ENCODE measurements at places on chromosomes 5 and 9.

DNA sequence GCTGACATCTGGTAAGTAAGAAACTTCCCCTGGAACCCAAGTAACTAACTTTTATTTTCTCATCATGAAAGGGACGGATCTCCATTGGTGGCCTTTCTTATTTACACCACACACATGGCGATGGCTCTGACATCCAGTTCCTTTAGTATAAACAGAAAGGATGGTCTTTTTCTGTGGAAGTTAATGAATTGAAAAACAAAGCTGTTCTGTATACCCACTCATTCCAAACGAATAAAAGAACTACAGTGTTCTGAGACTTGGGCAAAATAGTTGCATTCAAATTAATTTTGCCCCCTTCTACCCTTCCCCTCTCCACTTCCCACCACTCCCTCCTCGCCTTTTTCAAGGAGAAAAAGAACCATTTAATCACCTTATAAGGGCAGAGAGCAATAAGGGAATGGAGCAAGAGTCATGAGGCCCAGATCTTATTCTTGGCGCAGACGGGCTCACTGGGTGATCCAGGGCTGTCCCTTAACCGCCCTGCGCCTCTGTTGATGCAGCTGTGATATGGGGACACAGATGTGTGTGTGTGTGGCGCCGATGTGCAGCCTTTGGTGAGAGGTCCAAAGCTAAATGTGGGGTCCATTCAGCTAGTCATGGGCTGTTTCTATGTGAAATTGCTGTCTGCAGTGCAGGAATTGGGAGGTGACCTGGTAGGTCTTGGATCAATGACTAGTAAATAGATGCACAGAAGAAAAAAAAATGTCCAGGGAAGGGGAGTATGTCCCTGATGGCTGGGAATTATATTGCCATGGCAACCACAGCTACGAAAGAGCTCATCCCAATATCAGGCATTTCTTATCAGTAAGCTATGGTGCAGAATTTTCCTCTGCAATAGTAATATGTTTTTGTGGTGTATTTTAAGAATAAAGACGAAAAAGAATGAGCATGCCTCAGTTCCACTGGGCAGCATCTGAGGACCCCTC, 141.5 kb upstream of the ERCC6L2 start:
- no peak for DNase-seq

GRCh38 chr5:95713960-95714710, 17.0 kb upstream of the RHOBTB3 start:
- no peak for DNase-seq

DNA sequence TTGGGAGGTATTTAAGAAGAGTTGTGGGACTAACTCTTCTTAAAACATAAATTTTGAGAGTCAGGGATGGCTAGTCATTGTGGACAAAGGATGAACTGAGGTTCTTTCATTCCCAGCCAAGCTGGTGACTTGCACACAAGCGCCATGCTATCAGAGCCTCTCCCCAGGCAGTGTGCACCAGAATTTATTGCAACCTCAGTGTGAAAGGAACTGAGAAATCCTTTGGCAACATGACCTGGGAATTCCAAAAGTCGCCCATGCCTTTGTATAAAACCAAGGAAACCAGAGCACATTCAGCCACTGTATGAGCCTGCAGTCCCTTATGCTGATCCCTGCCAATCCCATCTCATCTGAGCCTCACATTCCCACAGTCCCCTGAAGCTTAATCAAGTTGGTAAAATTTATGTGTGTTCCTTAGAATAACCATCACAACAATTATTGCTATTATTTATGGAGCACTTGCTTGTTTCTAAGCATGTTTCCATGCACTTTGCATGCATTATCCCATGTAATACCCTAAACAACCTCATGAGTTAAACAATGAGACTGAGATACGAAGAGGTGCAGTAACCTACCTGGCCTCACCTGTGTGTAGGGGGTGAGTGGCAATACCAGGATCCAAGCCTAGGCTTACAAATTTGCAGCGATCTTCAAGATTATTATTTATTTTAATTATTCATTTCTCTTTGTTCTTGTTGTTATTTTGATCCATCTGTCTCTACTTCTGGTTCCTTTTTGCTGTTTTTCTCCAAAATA, 116.4 kb downstream of the NTRK2 start:
- DNase-seq, result no peak

DNA sequence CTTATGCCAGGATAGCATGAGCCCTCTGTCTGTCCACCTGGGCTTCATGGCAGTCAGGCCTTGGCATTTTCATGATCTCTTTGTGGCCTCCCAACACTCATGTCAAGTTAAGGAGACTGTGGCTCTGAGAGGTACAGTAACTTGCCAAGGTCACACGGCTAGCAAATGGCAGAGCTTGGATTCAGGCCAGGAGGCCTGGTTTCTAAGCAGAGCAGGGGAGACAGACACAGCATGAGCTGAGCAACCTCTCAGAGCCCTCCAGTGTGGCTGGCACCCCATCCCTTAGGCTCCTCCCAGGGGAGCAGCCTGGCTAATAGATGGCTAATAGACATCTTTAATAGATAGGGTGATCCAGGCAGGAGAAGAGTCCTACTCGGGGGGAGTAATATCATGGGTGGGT, 4.1 kb downstream of the SYNPO start:
- DNase-seq, result no peak

DNA sequence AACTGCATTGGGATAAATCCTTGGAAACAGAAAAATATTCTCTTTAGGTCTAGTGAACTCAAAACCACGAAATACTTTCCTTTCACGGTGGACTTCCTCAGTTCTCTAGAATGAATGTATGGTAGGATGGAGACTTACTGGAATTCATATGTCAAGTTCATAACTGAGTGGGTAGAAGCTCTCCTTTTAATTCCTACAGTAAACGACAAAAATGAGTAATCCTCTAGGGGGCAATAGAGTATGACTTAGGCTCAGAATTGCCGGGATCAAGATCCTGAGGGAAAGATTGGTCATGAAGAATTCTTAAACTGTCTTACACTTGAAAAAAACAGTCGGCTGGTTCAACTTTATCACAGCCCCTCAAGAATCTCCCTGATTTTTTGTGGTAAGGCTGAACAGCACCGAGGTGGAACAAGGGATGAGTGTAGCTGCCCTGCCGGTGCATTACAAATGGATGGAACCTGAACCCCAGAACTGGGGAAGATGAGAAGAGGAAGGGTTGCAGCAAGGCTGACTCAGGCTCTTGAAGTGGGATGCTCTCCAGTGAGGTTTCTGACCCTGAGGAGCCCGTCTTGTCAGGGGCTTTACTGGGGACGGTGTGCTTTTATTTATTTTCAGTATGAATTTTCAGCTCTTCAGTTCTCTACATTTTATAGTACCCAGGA, 14.0 kb upstream of the LOX start:
- peak; percentile 59 for DNase-seq

GRCh38 chr5:124021066-124021641, 509.2 kb downstream of the CSNK1G3 start:
- DNase-seq, result no peak

GRCh38 chr5:54673523-54674225, 156.1 kb downstream of the SNX18 start:
- DNase-seq, result no peak

- no peak for DNase-seq
These were observed 163.6 kb upstream of the SMIM23 start for GRCh38 chr5:171622010-171622409.

DNA sequence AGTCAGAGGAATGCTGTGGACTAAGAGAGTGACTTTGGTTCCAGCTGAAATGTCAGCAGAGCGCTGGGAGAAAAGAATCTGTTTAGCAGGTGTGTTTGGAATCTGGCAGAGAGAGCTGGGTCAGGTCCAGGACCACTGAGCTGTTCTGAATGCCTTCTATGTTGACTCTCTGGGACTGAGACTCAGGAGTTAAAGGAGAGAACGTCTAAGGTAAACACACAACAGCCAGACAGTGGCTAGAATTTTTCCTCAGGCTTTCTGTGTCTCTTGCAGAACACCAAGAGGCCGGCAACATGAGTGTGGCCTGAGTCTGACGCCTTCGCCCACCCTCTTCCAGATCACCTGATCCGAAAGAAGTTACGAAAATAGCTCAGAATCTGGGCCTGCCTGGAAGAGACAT, 107.2 kb upstream of the ZNF462 start:
- DNase-seq, result no peak

- DNase-seq, result no peak
These were observed 84.4 kb downstream of the COL23A1 start for GRCh38 chr5:178505639-178506407.

- DNase-seq, result peak; percentile 90
These were observed 143.9 kb upstream of the MOCS2 start for GRCh38 chr5:53253421-53253871.

- DNase-seq, result no peak
These were observed 865.0 kb downstream of the PTPRD start for GRCh38 chr9:9747787-9748186.

- no peak for DNase-seq
These were observed 113.4 kb upstream of the HMHB1 start for GRCh38 chr5:143698574-143698973.

GRCh38 chr5:117095346-117096332, 521.0 kb upstream of the SEMA6A start:
- no peak for DNase-seq

DNA sequence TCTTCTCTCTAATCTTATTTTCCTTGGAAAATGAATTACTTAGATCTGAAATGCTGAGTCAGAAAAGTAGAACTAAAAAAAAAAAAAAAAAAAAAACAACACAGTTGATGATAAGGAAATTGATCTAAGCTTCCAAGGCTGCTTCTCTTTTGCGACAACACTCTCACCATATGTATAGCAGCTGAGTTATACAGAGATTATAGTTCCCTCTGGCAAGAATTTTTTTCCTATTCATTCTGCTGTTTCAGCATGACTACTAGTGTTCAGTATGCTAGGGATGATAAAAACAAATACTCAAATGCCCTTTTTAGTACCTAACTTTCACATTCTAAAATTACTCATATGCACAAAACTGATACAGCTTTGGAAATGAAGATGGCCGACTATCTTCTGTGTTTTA, 267.3 kb downstream of the MLLT3 start:
- DNase-seq, result peak; percentile 49

- no peak for DNase-seq
These were observed 235.9 kb upstream of the FAM174A start for GRCh38 chr5:100299261-100299660.

DNA sequence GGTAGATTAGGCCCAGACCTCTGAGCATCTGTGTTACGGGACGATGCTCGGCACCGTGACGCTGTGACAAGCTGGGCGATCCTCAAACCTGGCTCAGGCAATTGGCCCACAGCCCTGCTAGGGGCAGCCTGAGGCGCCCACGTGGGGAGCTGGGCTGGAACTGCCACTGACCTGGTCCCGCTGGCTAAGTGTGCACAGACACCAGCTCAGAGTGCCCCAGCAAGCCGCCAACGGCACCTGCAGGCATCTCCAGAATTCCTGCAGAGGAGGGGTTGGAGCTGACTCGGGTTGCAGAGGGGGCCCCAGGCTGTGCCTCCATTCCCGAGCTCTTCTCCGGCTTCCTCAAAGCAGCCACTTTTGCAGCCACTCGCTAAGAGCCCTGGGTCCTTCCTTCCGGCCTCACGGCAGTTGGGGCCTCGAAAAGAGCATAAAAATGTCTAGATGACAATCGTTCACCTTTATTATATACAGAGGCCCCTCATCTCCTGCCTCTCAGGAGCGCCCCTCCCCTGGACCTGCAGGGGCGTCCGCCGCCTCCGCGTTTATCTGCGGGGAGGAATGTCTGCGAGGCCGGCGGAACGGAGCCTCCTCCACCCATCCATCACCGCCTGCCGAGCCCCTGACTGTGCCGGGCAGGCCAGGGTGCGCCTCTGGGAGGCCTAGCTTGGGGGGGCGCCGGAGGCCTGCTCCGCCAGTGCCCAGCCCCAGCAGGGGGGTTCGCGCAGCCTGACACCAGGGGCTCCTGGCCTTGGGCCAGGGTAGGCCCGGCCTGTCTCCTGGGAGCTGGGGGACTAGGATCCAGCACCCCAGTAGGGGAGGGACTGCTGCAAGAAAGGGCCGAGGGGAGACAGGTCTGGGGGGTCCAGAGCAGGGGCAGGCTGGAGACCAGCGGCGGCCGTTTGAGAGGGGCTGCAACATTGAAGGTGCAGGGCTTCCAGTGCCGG, 144.9 kb downstream of the BARX1 start:
- no peak for DNase-seq

DNA sequence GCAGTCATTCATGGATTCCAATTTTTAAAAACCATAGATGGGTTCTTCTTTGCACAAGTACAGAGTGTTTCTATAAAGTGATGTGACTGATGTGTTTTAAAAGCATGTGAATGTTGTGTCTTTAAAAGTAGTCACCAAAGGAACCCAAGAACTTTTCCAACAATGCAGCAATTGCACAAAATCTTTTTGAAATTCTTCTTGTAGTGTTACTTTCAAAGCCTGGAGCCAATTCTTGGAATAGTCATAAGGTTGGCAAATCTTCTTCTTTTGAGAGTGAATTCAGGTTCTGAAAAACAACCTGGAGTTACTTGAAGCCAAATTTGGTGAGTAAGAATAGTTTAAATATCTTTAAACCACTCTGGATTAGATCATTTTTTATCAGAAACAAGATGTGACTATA, 10.5 kb downstream of the GRAMD2B start:
- peak; percentile 16 for DNase-seq

DNA sequence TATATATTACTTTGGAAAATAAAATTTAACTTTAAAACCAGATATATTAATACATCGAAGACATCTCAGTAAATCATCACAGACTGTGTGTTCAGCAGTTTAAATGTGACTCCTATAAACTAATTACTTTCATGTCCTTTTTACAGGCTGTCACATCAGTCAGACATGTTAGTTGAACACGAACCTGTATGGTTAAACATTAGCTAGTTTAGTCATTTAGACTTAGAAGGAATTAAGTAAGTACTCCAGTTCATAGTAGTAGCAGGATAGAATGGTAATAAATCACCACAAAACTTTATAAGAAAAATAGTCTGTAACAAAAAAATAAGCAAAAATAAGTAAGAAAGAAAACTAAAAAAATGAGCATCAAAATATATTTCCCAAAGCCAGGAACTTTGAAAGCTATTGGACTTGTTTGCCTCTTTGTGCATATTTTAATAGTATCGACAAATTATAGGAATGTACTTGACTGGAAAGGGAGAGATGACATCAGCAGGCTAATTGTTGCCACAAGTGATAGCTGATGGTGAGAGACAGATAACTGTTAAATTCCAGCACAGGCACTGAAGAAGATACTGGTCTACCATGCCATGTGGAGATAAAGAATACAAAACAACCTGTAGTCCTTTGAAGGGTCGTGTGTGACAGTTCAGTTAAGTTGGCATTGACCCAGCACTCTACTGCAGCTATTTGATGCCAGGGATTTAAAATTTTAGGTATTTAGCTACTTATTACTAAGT, 83.9 kb downstream of the RIC1 start:
- DNase-seq, result no peak

DNA sequence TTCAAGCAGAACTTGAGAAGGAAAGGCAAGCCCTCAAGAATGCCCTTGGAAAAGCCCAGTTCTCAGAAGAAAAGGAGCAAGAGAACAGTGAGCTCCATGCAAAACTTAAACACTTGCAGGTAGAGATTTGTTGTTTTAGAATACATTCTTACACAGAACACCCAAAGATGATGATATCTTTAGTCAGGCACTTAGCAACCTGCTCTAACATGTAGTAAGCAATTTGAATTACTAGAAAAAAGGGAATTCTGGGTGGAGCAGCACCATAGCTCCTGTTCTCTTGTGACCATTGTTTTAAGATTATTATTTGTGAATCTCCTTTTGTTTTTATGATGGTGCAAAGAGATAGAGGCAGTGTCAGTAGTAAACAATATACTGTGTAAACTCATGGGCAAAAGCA, 63.1 kb downstream of the RAB14 start:
- no peak for DNase-seq

Data from NCI-H226 (cell line).